GM10248 (cell line): ENCODE measurements at places on chromosomes 5 and 9.
A peak's percentile ranks its signal among the peaks of the same experiment; 100 is the strongest.

DNA sequence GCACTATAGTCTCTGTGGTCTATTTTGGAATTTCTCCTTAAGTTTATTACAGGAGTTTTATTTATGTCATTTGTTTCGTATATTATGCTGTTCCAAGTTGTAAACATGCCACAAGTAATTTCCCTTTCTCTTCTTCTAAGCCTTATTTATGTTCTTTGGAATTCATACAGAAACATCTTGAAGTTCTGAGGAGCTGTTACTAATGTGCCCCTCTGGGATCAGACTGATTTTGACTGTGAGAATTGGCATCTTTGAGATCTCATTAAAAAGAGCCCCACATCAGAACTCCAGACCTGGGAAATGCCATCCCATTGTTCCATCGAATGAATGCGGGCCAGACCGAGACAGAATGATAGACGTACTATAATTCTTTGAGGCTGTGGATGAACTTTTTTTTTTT lies 138.8 kb upstream of the CD180 start:
- DNase-seq, result no peak

DNA sequence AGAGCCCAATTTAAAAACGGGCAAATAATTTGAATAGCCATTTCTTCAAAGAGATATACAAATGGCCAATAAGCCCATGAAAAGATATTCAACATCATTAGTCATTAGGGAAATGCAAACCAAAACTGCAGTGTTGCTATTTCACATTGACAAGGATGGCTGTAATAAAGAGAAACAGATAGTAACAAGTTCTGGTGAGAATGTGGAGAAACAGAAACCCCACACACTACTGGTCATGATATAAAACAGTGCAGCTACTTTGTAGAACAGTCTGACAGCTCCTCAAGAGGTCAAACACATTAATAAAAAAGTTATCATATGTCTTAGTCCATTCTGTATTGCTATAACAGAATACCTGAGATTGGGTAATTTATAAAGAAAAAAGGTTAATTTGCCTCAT lies 237.0 kb upstream of the GRAMD2B start:
- DNase-seq, result no peak

GRCh38 chr9:38232895-38233294 lies 159.6 kb upstream of the ALDH1B1 start:
- DNase-seq, result no peak

DNA sequence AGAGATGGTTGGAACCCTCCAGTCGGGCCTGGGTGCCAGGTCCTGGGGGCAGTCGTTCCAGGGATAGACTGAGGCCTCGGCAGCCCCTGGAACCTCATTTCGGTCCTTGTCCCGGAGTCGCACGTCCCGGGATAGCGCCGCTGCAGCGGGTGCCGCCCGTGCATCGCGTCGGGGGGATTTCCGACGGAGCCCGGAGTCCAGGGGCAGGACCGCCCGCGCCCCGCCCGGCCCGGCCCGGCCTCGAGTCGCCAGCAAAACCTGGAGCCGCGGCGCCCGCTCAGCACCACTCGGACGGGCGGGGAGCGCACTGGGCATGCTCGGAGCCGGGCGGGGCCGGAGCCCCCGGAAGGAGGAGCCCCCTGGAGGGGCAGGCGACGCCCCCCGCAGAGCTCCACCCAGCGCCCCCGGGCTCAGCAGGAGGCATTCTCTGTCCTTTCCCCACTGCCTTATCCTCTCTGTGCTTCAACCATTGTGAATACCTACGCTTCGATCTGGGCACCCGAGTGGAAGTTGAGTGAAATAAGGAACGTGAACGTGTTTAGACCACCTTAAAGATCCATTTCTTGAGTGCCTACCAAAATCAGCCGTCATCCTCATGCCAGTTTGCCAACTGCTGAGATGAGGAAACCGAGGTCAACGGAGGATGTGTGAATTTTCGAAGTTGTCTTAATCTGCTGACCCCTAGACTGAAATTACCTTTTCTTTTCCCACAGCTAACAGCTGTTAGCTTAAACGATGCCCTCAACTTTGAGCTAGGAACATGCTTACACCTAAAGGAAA lies 1.7 kb upstream of the PTPN3 start:
- DNase-seq, result no peak

- DNase-seq, result no peak
Observed at GRCh38 chr9:17936365-17936764, 357.5 kb downstream of the SH3GL2 start.

GRCh38 chr5:163506095-163506457 lies 657 bp downstream of the MAT2B start:
- DNase-seq, result no peak

DNA sequence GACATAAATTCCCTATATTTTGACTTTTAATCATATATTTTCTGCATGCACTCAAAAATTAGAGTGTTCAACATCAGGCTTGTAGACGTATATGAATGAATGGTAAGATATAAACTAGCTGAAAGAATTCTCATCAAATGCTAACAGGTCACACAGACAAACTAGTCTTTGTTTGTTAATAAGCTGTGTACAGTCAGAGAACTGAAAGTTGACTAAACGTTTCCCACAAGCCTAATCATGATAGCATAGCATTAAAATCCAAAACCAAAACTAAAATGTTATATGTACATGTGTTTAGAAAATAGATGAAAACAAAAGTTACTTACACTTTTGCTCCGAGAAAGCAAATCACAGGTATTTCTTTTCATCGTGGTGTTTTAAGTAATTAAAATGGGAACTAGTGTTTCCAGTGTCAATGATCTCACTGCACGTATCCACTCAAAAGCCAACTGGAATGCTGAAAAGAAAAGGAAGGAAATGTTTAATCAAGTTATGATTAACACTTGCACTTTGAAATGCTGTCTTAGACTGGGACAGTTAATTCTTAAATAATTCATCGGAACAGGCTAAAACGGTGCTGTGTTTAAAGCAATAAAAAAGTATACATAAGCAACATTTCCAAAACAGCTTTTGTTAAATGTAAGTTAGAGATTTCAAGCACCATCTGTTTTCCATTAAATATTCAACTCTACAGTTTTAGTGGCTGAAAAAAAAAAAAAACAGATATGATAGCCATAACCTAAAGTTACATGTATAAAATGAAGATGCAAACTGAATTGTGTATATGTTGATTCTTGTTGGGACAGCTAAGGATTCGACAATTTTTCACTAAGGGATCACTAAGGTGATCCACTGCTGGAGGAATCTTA lies 291.9 kb upstream of the PDE4D start:
- no peak for DNase-seq

DNA sequence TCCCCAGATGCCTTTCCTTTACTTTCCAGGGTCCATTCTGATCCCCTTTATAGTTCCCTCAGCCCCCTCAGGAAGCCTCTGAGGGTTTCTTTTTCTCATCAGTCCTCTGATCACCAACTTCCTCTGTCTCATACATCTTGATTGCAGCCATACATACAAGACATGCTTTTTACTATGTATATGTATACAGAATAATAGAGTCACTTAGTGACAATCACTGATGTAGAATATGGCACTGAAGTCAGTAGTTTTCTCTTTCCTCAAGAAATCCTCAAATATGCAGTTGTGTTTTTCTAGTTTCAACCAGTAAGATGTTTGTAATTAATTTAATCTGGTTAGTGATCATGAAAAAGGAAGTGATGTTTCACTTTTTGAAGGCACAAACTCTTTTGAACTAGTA lies 364.1 kb downstream of the MAN2A1 start:
- no peak for DNase-seq

- no peak for DNase-seq
Observed at GRCh38 chr5:167790462-167791260, 500.8 kb upstream of the WWC1 start.

DNA sequence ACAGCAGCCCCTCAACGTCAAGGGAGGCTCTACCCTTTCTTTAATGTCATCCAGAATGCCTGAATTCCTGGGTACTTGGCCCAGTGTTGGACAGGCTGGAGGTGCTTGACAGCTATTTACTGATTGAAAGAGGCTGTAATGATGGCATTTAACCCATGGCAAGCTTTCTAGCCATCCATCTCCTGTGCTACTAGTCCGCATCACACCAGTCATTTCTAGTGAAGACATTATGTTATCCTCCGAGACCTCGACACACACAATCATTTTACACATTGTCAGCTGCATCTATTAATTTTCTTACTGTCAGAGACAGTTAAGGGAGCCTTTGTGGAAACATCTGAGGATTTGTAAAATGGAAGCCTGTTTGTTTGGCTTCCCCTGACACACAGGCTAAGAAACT lies 149.3 kb upstream of the FSTL4 start:
- DNase-seq, result no peak

DNA sequence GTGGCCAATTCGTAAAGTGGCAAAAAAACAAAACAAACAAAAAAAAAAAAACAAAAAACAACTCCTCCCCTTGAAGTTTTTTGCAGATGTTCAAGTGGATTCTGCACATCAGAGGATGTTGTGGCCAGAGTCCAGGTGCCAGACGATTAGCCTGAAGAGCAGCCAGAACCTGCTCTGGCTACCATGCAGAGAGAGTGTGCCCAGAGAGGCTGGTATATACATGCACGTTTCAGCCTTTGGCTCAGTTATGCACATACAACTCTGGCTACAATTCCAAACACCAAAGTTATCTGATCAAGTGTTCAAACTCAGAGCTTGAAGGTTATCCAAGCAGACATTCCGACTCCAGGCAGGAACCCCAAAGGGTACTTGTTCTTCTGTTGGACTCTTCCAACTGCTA lies 34.7 kb downstream of the GGTA1 start:
- DNase-seq, result no peak

DNA sequence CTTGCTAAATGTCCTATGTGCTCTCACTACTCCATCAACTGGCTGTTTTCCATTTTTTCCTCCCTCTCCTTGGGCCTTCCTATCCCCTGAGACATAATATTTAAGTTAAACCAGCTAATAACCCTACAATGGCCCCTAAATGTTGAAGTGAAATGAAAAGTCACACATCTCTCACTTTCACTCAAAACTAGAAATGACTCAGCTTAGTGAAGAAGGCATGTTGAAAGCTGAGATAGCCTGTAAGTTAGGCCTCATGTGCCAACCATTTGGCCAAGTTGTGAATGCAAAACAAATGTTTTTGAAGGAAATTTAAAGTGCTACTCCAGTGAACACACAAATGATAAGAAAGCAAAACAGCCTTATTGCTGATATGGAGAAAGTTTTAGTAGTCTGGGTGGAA lies 48.8 kb upstream of the CDH10 start:
- no peak for DNase-seq

- DNase-seq, result no peak
Observed at GRCh38 chr9:134624621-134625181, 16.9 kb upstream of the COL5A1 start.

GRCh38 chr9:128713941-128714573 lies 9.9 kb downstream of the ZDHHC12 start:
- no peak for DNase-seq

DNA sequence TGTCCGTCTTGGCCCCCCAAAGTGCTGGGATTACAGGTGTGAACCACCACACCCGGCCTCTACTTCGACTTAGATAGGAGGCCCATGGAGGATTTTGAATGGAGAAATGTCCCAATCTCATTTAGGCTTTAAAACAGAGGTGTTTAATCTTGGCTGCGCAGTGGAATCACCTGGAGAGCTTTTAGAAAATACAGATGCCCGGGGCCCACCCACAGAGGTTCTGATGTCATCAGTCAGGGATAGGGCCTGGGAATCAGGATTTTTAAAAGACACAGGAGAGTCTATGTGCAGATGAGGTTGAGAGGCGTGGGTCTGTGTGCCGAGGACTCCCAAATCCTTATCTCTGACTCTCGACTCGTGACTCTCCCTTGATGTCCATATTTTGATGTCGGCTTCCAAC lies 124.0 kb upstream of the BOD1 start:
- DNase-seq, result no peak

DNA sequence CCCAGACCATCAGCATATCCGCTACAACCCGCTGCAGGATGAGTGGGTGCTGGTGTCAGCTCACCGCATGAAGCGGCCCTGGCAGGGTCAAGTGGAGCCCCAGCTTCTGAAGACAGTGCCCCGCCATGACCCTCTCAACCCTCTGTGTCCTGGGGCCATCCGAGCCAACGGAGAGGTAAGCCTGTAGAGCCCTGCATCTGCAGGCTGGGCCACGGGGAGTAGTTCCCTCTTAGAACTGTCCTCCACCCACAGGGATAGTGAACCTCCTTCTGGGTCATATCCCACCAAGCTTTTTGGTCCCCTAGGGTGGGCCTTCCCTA lies 569 bp downstream of the GALT start:
- no peak for DNase-seq

DNA sequence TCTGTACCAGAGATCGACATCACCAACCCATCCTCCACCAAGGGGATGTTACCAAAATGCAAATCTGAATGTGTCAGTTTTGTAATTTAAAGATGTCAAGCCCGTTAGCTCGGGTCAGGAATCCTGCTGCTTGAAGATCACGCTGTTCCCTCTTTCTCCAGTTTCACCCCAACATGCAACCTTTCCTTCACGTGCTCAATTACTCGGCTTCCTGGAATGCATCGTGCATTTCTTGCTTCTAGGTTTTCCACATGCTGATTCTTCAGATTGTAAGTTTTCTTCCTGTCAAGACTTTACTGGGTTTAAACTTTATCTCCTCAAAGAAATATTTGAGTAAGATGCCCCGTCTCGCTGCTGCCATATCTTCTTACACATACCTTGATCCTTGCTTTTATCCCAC lies 209.5 kb upstream of the SNX2 start:
- DNase-seq, result no peak

DNA sequence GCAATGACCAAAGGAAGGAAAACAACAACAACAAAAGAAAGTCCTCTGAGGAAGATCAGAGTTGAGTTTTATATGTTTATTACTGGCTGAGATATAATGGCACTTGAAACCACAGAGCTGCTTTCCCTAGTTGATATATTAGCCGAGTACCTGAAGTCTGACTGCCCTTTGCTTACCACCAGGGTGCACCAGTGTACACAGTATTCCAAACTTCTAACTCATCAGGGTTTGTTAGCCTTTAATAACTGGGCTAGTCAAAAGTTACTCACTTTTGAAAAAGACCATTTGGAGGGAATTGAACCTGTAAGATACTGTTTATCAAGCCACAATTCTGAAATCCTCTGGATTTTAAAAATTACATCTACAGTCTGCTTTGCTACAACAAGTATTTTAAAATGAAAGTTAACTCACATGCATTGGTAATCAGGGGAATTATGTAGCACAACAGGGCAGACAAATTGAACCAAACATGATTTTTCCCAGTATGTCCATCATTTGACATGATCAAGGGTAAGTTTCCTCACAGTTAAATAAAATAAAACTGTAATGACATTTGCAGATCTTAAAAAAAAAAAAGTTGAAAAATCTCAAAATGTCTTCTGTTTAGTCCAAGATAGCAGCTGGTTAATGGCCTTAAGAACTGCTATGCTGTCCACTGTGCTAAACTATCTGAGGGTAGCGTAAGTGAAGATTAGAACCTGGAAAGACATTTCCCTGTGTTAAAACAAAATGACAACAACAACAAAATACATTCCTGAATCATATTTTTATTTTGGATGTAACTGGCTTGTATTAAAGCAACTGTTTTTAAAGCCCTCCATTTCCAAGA lies 57.3 kb upstream of the C6 start:
- peak; percentile 21 for DNase-seq

GRCh38 chr5:160187091-160187490 lies 42.2 kb upstream of the FABP6 start:
- DNase-seq, result no peak

- no peak for DNase-seq
Observed at GRCh38 chr5:1013948-1014301, 5.3 kb downstream of the NKD2 start.

GRCh38 chr5:142743592-142744441 lies 26.4 kb upstream of the ARHGAP26 start:
- DNase-seq, result no peak

GRCh38 chr9:92402826-92403745 lies 1.3 kb downstream of the OGN start:
- DNase-seq, result no peak
